ENCODE measurements at places on chromosomes 11 and 22.

GRCh38 chr11:130441719-130442118 lies 6.7 kb upstream of the ADAMTS15 start:
- DNase-seq = no peak

GRCh38 chr11:22512457-22512856 lies 113.2 kb downstream of the FANCF start:
- no peak for DNase-seq

DNA sequence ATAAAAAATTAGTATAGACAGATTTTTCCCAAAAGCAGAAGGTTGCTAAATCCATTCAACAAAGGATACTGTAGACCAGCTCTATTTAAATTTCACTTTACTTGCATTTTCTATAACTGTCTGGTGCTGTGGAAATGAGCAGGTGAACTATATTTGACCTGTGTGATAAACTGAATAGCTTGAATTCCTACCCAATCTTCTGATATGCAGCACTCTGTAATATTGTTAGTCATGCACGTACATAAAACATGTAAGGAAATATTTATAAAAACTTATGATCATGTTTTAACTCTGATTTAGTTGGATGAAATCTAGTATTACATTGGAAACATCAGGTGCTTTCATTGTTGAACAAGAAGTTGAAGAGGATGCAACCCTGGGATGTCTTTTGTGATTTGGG lies 213.6 kb downstream of the DBX1 start:
- no peak for DNase-seq

DNA sequence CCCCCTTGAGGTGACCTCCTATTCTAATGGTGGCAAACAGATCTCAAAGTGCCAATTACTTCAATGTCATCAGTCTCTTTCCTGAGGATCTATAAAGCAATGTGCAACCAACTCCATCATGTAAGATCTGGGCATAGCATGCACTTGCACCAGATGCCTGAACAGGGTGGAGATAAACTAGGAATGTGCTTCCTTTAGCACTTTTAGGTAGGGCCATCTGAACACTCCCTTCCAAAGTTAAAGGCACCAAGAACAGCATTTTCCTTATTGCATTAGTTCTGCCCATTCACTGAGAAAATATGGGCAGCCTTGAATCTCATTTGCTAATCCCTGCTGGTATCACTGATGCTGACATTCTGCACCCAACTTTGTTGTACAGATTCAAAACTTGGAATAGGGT lies 112.0 kb downstream of the SGSM3 start:
- no peak for DNase-seq

- no peak for DNase-seq
Observed at GRCh38 chr11:122375687-122376399, 259.8 kb upstream of the BLID start.

- DNase-seq = no peak
Observed at GRCh38 chr22:50292643-50293440, 14.6 kb downstream of the PLXNB2 start.

GRCh38 chr11:917426-917825 lies 6.8 kb upstream of the CHID1 start:
- DNase-seq = no peak

GRCh38 chr11:2276280-2277007 lies 6.1 kb upstream of the ASCL2 start:
- no peak for DNase-seq

DNA sequence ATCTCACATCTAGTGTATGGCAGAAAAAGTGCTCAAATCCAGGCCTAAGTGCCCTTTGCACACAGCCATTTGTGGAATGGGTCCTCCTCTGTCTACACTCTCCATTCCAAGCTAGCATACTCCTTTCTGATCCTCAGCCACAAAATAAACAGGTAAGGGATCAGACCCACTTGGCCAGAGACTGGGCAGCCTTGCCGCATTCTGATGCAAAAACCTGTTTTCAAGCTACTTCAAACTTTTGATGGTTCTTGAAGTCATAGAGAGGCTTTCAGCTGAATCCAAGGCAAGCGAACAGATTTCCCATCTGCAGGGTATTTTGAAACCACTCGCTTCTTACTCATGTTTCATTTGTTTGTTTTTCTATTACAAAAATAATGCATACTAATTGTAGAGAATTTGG lies 136.6 kb upstream of the NAV2 start:
- DNase-seq = no peak

- no peak for DNase-seq
Observed at GRCh38 chr11:27263046-27263445, 100.0 kb downstream of the CCDC34 start.

GRCh38 chr11:126747315-126747714 lies 253.3 kb downstream of the KIRREL3 start:
- no peak for DNase-seq

DNA sequence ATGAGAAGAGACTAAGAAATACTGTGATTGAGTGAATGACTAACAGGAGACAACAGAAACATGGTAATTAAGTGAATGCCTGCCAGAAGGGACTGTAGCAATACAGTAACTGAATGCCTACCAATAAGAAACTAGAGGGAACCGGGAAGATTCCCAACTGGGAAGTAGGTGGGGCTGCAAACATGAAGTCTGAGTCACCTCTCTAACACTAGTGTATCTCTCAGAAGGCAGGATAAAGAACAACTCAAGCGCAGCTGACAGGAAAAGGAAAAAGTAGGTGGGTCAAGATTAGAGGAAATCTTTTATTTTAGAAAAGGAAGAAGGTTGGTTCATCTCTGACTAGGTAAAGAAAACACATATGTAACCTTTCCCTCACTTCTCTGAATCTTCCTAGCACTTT lies 14.0 kb downstream of the C11orf42 start:
- DNase-seq = no peak

All from SHP77 (cell line).